Daoy (cell line): ENCODE measurements at places on chromosomes 3 and 15. TPM values are rescaled to one million over a fixed set of nuclear protein-coding genes. Genes with fewer than 3 reads are reported as not detected.

GRCh38 chr3:136018876-136019275, 53.3 kb downstream of the PPP2R3A start:
- DNase-seq: no peak

- DNase-seq: no peak
These were observed 1.1 kb downstream of the ATP13A4 start for GRCh38 chr3:193553586-193553985.

GRCh38 chr3:169564883-169565282, 98.6 kb downstream of the MECOM start:
- no peak for DNase-seq

DNA sequence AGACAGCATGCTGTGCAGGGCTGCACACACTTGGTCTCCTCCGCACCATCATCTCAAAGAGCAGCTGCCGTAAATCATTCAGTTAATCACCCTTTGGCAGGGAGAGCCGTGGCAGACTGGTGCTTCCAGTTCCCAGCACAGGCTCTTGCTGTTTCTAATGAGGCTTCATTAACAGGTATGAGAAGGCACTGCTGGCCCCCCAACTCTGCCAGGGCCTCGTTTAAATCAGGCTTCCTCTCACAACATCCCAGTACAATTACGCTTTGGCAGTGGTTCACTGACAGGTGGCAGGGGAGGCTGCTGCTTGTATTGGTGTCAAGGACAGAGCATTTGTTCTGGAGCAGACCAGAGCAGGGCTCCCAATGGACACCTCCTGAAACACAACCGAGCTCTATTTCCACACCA, 77.1 kb downstream of the BFSP2 start:
- DNase-seq: no peak

DNA sequence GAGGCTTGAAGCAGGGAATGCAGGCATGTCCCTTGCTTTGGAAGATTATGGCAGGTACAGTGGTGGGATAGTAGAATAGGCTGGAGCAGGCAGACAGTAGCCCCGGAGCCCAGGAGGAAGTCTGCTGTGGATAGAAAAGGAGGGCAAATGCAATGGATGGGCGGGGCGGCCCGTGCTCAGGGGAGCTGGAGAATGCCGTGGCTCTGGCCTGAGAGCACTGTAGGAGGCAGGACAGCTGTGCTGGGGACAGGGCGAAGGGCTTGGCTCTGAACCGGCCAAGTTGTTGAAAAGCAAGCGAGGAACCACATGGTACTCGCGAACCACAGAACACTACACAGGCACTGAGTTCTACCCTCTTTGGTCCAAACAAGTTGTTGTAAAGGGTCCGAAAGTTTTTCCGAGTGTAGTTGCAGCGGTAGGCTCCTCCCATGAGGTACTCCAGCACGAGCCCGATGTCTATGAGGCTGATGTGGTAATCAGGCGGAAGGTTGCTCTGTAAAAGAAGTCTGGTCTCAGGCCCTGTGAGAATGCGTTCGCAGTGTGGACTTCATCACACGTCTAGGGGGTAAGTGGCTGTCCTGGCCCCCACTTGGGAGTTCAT, 54.7 kb downstream of the TRPM1 start:
- no peak for DNase-seq

DNA sequence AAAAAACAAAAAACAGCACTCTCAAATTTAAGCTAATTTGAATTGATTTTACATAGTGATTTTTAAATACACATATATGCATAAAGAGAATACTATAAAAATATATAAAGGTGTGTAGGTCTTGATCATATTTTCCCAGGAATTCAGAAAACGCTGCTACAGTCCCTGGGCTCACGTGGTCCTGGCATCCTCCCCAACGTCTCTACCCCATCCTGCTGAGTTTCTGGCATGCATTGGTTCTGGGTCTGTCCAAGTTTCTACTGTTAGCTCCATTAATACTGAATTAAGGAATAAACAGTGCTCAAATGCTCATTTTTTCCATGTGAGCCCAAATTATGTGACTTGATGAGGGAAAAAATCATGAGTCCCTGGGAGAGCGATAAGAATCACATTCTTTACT, 32.7 kb upstream of the LAMP3 start:
- DNase-seq: no peak

DNA sequence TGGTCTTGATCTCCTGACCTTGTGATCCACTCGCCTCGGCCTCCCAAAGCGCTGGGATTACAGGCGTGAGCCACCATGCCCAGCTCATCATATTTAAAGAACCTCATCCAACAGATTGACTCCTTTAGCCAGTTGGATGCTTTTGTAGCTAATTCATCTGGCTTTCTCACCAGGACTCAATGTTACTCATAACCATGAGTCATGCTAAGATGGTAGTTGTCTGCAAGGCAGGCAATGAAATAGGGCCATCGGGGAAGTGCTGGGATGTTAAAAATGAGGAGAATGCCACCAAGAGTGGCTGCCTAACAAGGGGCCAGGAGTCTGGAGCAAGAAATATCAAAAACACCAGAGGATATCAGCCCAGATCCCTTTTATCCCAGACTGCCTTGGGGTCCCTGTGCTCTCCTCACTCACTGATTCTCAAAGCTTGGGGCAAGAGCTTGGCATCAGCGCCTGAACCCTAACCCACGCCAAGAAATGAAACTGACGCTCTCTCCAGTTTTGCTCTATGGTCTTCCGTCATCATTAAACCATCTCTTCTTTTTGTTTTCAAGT, 7.4 kb upstream of the PCOLCE2 start:
- DNase-seq: peak; percentile 62

- peak; percentile 82 for DNase-seq
These were observed 2.6 kb downstream of the CCDC9B start for GRCh38 chr15:40338041-40338657.

GRCh38 chr3:187212705-187213104, 15.4 kb downstream of the RTP1 start:
- no peak for DNase-seq

DNA sequence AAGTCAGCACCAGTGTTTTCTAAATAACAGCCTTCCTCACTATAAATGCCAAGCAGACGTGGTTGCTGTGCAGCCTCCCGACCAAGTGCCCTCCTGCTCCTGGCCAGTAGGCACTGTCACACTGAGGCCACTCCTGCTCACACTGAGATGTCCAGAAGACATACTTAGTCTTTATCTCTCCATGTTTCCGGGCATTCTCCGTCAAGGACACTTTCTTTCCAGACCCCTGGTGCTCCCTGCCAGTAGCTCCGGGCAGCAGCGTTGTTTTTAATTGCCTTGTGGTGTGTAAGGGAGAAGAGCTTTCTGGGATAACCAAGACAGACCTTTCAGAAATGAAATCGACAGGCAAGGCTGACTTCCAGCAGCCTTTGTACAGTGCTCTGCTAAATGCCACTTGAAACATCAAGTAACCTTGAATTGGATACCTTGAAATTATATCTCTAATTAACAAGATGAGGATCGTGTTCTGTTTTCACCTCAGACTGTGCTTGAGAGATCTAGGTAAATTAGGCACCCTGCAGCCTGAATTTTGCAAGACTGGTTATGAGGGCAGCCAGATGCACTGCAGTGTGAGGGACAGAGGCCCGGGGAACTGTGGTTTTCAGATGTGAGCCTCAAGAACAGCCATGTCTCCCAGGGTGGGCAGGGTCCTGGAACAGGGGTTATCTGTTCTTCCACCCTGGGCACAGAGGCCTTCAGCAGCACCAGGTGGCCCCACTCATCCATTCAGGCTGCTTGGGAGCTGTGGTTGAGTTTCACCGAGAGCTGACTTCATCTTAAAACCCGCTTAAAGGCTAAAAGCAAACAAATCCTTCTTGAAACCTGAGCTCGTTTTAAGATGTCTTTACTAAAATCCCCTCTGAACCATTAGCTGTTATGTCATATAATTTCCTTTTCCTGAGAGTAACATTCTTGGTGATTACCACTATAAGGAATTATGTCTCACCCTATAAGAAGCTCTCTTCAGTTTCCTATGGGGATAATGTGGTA, 105.5 kb upstream of the IL12A start:
- DNase-seq: peak; percentile 84

DNA sequence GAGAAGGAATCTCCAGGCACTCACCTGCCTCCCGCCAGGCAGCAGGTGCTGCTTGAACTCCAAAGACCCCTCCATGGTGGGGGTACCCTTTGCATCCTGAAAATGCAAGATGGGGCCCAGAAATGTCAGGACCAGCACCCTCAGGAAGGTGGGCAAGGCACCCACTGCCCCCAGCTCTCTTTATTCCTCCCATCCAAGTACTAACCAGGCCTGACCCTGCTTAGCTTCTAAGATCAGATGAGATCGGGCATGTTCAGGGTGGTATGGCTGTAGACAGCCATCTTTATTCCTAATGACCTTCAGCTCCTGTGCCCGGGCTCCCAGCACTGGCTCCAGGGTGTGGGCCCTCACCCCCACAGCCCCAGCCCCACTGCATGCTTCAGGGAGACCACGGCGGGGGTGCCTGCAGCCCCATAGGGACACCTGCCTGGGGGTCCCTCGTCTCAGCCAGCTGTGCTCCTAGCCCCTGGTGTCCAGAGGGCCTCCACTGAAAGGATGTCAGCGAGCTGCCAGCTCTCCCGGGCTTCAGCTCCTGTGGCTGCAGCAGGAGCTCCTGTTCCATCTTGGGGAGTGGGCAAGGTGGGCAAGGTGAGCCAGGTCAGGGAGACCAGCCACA, 13.2 kb downstream of the PLA2G4B start:
- no peak for DNase-seq

DNA sequence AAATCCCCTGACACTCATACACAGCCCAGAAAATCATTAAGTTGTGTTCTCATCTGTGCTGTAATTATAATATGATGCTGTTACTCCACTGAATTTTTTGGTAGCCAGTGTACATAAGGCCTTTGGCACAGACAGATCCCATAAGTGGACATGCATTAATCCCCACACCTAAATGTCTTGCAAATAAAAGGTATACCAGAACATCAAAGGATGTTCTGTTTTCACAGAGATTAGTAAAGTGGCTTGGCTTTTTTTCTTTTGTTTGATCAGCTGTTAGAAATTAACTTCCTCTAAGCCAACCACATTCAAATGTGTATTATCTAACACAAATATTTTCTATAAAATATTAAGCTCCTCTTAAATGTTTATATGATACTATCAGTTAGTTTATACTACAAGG, 2.7 kb downstream of the SST start:
- no peak for DNase-seq

DNA sequence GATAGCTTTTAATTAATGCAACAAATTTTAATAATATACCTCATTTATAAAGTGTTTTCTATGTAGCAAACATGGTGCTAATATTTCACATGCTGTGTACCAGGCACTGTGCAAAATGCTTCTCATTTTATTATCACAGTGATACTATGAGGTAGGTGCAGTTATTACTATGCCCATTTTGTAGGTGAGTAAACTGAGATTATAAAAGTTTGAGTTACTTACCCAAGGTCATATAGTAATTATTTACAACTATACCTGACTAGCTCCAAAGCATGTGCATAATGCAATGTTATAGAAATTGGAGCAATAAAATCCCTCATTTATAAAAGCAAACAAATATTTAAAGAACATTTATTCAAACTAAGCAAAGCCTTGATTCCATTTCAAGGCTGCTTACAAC, 54.5 kb upstream of the DCBLD2 start:
- no peak for DNase-seq

- no peak for DNase-seq
These were observed 17.5 kb upstream of the SPTSSB start for GRCh38 chr3:161388855-161389254.

GRCh38 chr3:144403040-144403457, 431.4 kb downstream of the DIPK2A start:
- no peak for DNase-seq

DNA sequence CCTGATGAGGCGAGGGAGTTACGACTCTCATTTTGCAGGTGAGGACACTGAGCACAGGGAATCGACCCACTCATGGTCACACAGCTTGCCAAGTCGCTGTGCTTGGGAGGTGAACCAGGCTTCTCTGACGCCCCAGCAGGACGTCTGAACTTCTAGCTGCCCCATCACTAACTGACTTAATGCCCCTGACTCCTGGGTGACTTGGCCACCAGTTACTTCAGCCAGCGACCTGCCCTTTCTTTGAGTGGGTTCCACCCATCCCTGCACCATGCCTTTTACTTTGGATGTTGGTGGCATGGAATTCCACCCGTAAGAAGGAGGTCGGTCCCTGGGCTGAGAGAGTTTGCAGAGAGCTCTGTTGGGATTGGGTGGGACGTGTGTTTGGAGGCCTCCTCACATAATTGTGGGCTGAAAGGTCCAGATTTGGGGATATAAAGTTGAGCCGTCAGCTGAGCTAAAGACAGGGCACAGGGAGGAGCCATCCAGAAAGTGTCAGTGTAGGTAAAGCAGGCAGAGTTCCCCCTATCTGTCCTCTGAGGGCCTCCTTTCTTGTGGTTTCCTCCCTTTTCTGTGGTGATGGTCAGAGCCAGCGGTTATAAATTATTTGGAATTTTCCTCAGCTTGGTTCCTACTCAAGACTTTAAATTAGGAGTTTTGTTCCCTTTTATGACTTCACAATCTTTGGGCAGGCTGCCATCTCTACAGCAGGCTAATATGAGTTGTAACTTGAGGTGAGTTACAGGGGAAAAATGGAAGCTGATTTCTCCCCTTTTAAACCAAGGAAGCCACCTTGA, 55.0 kb downstream of the FLNB start:
- DNase-seq: peak; percentile 79

GRCh38 chr3:66495668-66496045, 5.2 kb downstream of the LRIG1 start:
- DNase-seq: no peak

- no peak for DNase-seq
These were observed 2.3 kb downstream of the FBN1 start for GRCh38 chr15:48643206-48643605.

DNA sequence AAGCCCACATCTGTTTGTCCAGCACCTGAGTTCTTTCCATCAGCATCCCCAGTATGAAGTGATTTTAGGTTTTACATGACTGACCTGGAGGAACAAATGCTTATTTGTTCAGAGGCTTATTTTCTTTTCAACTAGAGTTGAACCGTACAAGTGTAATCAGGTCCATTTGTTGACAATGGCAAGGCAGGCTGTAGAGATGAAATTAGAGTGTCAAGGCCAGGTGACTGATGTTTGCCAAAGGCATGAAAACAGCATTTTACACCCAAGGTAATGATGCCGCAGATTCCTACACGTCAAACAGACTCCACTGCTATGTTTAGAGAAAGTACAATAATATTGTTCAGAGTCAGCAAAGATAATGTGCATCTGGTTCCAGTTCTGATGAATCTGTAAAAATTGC, 96.5 kb downstream of the KCNAB1 start:
- DNase-seq: no peak

GRCh38 chr15:69344238-69344637, 45.5 kb downstream of the PAQR5 start:
- DNase-seq: no peak

The CACNA1D gene
- 0.86 and 1.4 TPM in 2 replicates for total RNA-seq

The PATL2 gene
- total RNA-seq: 0.11 and 2.9 TPM in 2 replicates

The MDFIC2 gene
- total RNA-seq: not detected in 2 replicates

The ZNF660 gene
- total RNA-seq: 0.60 and 0.91 TPM in 2 replicates

The ZNF502 gene
- total RNA-seq: 3.6 and 5.7 TPM in 2 replicates

The DNAH12 gene
- total RNA-seq: 0.06 TPM in 1 of 2 replicates, not detected in the other

The C3orf20 gene
- not detected in 2 replicates for total RNA-seq

The GP5 gene
- total RNA-seq: not detected in 2 replicates

The LDHAL6B gene
- not detected in 2 replicates for total RNA-seq

The ST3GAL6 gene
- 1.2 and 3.4 TPM in 2 replicates for total RNA-seq

The PPP1R2 gene
- 73.0 and 142 TPM in 2 replicates for total RNA-seq

The LSAMP gene
- 7.1 and 17.6 TPM in 2 replicates for total RNA-seq
